ENCODE measurements at places on chromosomes 13 and 19.

GRCh38 chr13:96958286-96958891 lies 35.9 kb downstream of the OXGR1 start:
- no peak for DNase-seq

DNA sequence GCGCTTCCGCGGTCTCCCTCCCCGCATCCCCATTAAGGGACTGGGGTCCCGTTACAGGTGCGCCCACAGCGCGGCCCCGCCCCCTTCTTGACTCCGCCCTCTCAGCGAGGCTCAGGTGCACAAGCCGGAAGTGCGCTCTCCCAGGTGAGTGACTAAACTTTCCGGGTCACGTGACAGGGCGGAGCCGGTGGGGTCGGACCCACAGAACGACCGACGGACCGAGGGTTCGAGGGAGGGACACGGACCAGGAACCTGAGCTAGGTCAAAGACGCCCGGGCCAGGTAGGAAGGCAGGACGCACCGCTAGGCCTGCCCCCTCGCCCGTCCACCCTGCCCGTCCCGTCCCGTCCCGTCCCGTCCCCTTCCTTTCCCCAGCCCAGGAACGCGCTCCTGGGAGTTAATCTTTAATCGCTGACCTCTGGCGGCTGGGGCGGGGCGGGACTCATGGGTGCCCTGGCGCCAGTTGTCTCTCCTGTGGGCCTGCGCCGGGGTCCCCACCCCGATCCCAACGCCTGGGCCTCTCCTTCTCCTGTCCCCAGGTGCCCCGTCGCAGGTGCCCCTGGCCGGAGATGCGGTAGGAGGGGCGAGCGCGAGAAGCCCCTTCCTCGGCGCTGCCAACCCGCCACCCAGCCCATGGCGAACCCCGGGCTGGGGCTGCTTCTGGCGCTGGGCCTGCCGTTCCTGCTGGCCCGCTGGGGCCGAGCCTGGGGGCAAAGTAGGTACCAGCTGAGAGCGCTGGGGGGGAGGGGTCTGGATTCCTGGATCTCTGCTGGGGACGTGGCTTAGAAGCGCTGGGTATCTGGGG lies at the start of gene CRB3:
CRB3 (plus strand) TSS at position 202 of the 804 bp plus-strand sequence; CDS start at position 633, 431 bp downstream.
- peak; percentile 57 for DNase-seq

- DNase-seq, result no peak
Observed at GRCh38 chr19:4707956-4708650, 15.5 kb downstream of the DPP9 start.

DNA sequence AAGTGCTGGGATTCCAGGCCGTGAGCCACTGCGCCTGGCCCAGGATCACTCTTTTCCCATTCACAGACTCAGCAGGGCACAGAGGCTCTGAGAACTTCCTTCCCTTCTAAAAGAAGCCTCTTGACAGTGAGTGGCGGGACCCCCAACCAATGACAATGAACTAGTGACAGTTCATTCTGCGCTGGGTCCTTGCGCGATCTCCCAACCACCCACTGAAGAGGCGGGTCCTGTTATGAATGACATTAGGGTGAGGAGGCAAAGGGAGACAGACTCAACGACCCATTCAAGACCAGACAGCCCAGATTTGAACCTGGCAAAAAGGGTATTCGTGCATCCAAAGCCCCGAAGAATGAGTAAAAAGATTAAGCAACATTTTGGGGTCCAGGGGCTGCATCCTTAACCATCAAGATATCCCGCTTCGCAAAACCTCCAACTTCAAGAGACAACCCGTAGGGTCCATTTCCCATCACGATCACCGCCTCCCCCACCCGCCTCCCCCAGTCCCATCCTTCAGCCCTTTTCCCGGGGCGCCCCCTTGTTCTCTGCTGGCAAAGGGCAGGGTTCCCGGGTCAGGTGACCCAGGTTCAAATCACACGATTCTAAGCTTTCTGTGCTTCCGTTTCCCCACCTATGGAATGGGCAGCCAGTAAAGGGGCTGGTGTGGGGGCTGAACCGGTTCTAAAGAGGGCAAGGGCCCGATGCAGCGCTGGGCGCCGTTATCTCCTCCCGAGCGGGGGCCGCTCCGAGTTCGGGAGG lies 719 bp downstream of the SUGP2 start:
- peak; percentile 69 for DNase-seq

DNA sequence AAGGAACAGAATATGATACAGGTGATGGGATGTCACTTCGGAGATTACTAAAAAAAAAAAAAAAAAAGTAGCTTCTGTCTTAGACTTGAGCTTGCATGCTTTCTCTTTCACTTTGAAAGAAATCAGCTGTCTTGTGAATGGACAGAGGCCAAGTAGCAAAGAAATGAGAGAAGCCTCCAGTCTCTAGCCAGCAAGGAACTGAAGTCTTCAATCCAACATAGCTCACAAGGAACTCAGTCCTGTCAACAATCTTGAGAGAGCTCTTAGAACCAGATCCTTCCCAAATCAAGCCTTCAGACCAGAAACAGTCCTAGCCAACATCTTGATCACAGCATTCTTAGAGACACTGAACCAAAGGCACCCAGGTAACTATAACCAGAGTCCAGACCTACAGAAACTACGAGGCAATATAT lies 7.7 kb downstream of the N4BP2L2 start:
- peak; percentile 35 for DNase-seq

DNA sequence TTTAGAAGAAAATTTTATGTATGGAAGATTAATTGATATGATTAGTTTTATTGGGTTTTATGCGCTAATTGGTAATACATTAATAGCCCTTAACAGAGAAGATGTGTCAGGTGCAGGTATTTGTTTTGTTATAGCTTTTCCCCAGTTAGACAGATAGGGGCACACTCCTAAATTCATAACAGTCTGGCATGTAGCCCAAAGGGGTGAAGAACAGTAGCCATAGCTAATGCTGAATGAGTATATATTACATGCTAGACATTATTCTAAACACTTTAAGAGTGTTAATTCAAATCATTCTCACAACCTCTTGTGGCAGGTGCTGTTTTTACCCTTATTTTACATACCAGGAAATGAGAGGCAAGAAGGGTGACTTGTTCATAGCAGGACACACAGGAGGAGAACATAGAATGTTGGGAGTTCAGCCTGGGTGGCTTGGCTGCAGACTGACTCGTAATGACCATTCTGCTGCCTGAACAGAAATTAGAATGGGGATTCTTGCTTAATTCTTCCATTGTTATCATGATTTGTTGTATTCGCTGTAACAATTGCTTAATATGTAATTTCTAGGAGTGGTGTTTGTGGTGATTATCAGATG lies 20.1 kb downstream of the PCCA start:
- DNase-seq, result no peak

DNA sequence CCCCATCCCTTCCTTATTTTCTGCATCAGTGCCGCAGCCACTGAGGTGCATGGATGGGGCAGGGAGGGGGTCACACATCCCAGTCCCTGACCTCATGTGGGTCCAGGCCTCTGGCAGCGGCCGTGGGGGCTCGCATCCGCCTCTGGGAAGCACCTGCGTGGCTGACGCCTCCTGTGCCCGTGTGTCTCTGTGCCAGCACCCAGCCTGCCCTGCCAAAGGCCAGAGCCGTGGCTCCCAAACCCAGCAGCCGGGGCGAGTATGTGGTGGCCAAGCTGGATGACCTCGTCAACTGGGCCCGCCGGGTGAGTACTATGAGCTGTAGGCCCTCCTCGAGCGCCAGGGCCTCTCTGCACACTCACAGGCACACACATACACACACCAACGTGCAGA lies 4.9 kb downstream of the NDUFS7 start:
- no peak for DNase-seq

DNA sequence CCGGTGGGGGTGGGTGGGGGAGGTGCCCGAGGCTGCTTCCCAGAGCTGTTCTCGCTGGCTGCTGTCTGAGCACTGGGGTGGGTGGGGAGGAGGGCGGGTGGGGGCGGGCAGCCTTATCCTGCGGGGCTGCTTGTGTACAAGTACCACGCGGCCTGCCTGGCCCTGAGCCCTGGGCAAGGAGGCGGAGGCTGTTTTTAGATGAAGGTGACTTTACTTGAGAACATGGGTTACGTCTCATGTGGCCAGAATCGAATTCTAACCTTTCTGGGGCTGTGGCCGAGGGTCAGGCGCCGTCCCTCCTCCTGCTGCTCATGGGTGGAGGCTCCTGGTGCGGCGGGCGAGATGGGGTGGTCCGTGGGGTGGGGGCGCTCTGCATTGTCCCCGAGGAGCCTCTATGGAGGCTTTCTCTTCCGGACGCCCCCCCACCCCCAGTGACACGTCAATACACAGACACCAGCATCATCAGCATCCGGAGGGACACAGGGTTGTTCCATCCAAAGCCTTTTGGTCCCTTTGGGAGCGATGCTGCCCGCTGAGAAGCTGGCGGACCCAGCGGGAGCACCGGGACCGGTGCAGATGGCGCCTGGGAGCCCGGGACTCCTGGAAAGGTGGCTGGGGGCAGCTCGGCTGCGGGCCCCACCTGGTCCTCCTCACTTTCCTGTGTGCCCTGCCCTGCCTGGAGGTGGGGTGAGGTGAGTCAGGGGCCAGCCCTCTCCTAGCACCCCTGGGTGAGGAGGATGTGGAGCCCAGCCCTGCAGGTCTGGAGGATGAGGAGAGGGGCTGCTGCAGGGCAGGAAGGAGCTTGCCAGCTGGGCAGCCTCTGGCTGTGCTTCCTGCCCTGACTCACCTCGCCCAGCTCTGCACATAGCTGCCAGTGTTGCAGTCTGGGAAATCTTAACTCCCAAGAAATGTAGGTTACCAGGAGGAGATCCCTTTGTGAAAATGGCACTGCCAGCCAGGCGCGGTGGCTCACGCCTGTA lies 3.4 kb downstream of the BSG start:
- no peak for DNase-seq

Measured in stimulated activated naive CD4-positive, alpha-beta T cell (primary cell).